ENCODE measurements at places on chromosomes 2 and 18.

DNA sequence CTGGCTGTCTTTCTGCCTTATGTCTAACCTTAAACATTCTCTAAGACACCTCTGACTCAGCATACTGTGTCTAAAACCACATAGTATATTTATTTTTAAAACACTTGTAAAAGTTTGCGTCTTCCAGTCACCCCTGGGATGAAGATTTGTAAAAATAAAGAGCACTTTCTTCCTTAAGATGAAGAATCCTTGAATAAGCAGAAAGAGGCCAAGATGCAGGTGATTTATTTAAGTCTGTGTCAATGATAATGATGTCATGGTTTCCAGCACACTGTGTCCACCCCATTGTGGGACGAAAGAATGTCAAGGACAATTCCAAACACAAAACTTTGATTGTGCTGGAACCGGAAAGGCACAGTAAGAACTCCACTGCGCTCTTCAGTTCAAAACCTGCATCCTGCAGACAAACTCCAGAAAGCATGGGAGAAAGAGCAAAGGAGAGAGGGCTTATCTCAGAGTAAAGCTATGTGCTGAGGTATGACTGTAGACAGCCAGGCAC lies 92.9 kb downstream of the ZEB2 start:
- no peak for DNase-seq

DNA sequence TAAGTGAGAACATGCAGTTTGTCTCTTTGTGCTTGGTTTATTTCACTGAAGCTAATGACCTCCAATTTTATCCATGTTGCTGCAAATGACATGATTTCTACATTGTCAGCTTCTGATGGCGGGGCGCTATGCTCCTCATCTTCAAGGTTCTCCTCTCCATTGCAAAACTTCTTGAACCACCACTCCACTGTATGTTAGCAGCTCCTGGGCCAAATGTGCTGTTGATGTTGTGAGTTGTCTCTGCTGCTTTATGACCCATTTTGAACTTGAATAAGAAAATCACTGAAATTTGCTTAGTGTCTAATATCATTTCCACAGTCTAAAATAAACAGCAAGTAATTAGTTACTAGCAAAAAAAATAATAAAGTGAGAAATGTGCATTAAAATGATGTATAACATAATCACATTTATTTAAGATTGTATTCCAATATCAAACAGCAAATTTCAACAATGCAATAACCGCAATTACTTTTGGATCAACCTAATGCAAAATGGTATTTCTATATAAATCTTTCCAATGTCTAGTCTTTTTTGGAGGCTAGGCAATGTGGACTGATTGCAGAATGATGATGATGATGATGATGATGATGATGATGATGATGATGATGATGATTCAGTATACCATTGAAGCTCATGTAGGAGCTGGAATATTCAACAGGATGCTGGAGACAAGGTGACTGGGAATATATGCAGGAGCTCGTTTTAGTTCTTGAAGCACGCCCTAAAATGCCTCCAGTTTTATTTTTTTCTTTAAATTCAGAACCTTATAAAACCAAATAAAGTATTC lies 304.9 kb upstream of the KYNU start:
- DNase-seq: no peak

DNA sequence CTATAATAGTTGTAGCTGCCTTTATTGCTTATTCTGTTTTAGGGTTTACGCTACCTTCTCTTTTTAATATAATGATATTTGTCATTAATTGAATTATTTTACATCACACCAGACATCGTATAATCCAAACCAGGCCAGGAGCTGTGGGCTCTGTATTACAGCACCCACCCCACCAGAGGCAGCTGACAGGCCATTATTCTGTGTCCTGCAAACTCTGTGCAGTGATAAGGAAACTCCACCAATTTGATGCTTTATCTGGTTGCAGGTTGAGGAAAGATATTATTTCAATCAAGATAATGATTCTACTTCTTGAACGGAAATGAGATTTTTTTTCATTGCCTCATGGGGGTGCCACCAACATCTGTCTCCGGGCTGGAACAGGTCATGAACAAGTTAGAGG lies 227.3 kb downstream of the ZBTB7C start:
- no peak for DNase-seq

GRCh38 chr2:214674278-214674677 lies 135.2 kb downstream of the BARD1 start:
- no peak for DNase-seq

All from stimulated activated CD8-positive, alpha-beta memory T cell treated with anti-CD3 and anti-CD28 coated beads, Interleukin-15, amount 100 ng/mL, for 1 hour (primary cell).